Coronary artery (tissue), 2 donors: ENCODE measurements at places on chromosomes 11 and 22.

DNA sequence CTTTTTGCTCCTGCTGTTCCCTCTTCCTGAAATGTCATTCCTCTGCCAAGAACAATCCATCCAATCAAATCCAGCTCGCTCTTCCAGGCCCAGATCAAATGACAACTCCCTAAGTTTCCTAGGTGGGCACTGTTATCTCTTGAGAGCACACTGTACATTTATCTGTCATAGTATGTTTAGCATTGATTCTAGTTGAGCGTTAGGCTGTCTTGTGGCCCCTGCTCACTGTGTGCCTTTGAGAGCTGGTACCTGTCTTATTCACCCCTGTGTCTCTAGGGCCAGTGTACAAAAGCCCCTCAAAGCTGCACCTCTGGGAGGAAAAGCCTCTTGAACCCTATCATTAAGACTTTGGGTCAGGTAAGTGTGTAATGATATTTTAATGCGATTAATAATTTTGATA, 7.1 kb upstream of the LMO2 start:
- no peak for DNase-seq

GRCh38 chr11:5257296-5257695, 2.7 kb upstream of the HBG2 start:
- DNase-seq, result no peak

DNA sequence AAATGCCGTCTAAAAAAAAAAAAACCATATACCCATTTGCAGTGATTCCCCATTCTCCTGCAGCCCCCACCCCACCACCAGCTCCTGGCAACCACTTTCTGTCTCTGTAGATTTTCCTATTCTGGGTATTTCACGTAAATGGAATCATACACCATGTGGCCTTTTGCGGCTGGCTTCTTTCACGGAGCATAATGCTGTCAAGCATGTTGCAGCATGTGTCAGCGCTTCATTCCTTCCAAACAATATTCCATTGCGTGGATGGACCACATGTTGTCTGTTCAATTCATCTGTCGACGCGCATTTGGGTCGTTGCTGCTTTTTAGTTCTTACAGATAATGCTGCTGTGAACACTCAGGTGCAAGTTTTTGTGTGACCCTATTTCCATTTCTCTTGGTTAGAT, 14.8 kb upstream of the EMID1 start:
- DNase-seq, result no peak

DNA sequence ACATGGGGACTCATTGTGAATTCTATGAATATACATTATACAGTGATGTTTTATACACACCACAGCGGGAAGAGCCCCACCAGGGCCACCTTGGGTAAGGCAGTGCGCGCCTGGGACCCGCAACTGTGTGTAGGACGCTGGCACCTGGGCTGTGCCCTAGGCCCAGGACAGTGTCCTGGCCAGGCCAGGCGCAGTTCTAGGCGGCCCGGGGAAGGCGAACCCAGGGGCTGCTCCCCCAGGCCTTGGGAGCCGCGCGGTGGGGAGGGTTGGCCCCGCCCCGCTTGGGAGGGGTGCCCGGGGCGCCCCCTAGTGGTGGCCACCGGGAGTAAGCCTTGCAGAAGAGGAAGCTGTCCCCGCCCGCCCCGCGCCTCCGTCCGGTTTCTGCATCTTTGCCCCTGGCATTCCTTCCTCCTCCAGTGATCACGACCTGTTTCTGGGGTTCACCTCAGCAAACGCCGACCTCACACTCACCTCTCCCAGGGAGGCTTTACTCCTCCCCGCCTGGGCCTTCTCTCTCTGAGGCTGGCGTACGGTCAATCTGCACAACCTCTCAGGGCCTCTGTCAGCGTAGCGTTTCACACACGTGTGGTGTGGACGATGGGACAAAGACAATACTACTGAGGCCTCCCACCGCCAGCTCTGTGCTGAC, 9.5 kb upstream of the EHD1 start:
- DNase-seq, result no peak

DNA sequence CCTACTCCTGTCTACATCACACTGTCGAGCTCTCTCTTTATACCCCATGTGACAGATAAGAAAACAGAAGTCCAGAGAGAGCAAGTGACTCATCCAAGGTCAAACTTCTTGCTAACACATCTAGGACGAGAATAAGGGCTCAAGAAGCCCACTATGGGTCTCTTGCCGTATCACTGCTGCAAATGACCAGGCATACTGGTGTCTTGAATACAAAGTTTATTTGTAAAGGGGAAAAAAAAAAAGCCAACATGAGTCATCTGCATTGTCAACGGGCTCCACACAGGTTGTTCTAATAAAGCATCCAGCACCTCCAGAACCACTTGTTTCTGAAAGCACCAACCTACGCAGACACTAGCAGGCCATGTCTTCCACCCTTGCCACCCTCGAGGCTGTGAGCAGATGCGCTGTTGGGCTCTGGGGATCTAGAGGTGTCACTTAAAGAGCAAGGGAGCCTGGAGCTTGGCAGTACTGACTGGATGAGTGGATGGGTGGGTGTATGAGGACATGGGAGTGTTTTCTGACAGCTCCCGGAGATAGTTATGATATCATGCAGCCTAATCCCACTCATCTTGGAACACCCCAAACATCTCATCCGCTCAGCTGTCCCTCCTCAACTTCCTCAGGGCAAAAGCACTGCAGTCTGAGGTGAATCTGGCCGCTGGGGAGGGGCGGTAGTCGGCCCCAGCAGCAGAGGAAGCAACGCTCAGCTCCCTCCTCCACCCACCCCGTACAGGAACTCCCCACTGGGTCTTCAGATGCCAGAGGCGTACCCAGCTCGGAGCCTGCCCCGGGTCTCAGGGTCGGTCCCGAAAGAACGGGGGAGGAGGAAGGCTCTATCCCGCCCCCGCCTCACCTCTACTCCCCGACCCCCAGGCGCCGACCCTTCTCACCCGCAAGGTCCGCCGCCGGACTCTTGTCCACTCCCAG, 1.0 kb downstream of the SMCO4 start:
- no peak for DNase-seq

DNA sequence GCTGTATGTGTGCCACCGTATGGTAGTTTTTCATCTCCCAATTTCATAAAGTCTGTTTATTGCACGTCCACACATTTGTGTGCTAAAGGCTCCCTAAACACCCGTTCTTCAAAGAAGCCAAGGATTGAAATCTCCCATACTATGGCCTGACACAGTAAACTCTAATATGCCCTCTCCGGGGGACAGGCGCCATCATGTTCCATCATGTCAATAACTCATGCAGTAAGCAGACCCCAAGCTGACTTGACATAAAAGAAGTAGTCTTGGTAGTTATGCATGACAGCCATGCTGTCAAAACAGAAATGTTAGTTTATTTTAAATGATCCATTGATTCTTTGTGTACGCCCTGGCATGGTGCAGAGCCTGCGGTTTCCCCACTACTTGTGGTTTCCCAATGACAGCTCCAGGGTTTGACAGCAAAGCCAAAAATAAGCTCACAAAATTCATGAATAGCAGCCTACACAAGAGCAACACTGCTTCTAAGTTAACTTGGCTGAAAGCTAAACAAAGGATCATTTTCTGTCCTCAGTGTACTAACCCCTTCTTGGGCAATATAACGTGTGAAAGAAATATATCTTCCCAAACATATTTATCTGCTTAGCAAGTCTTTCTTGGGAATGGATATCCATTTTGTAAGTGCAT, 56.5 kb upstream of the CABP7 start:
- DNase-seq, result no peak

GRCh38 chr11:47955061-47955755, 25.2 kb upstream of the PTPRJ start:
- no peak for DNase-seq

GRCh38 chr11:78535920-78536319, 38.7 kb downstream of the NARS2 start:
- DNase-seq, result no peak

DNA sequence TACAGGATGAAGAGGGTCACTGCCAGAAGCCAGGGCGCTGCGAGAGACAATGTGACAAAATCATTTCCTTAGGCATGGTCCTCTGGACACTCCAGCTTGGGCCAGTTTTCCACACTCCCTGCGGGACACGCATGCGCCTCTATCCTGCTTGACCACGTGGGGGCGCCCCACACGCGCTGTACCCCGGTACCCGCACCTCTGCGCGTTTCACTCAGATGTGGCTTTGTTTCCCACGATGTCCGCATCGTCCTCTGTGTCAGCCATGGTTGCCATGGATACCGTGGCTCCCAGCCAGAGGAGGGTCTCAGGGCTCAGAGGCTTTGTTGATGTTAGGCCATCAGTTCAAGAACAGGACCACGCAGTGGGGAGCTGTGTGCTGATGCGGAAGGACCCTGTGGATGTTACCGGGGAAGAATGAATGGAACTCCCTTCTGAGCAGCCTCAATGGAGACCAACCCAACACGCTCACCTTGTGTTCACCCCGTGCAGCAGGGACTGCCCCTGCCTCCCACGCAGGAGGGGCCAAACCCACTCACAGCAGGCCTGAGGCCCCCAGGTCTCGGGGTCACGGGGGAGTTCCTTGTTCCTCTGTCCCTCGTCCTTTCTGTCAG, 101.1 kb upstream of the SLC22A12 start:
- DNase-seq, result no peak

DNA sequence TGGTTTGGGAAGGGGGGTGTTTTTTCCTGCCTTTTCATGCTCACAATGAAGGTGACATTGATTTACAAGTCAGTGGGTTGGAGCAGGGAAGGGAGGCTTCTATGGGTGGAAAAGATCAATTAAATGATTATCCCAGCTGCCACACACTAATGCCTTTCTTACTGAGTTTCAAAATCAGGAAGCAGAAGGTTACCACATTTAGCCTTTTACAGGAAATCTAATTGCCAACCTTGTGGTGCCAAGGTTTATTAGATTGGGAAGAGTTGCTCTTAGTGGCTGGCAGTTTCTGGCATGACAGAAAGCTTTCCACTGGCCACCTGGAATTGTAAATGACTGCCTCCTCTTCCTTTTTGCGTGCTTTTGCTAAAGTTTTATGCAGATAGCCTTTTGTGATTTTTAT, 98.7 kb downstream of the NAV2 start:
- DNase-seq, result no peak

DNA sequence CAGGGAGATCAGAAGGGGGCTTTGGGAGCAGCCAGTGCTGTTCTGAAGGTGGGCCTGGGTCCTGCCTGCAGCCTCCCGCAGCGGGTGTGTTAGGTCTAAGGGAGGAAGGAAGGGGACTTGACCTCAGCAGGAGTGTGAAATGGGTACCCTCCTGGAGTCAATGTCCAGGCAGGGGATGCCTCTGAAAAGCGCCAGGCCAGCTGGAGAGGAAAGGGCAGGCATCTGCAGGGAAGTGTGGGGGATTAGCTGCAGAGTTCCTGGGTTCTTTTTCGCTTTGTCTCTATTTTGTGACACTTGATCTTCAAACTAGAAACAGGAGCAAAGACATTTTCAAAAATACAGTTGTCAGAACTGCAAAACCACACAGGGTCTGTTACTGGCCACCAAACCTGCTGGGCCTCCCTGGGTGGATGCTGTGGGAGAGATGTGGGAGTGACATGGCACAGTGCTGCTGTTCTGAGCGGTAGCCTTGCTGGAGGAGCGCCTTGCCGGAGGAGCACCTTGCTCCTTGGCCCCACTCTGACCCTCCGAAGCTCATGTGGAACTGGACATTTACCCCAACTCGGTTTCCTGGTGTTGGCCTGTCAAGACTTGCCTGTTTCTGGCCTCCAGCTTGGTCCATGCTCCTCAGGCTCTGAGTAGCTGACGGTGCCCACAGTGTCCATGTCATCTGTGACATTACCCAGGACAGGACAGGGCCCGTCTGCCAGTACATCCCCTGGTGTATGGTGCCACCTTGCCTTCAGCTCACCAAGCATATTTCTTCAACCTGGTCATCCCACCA, 25.9 kb downstream of the MED15 start:
- no peak for DNase-seq

- DNase-seq, result no peak
These were observed 75.3 kb downstream of the BCR start for GRCh38 chr22:23255506-23256170.

GRCh38 chr11:94958121-94958696, 15.1 kb downstream of the CWC15 start:
- no peak for DNase-seq

DNA sequence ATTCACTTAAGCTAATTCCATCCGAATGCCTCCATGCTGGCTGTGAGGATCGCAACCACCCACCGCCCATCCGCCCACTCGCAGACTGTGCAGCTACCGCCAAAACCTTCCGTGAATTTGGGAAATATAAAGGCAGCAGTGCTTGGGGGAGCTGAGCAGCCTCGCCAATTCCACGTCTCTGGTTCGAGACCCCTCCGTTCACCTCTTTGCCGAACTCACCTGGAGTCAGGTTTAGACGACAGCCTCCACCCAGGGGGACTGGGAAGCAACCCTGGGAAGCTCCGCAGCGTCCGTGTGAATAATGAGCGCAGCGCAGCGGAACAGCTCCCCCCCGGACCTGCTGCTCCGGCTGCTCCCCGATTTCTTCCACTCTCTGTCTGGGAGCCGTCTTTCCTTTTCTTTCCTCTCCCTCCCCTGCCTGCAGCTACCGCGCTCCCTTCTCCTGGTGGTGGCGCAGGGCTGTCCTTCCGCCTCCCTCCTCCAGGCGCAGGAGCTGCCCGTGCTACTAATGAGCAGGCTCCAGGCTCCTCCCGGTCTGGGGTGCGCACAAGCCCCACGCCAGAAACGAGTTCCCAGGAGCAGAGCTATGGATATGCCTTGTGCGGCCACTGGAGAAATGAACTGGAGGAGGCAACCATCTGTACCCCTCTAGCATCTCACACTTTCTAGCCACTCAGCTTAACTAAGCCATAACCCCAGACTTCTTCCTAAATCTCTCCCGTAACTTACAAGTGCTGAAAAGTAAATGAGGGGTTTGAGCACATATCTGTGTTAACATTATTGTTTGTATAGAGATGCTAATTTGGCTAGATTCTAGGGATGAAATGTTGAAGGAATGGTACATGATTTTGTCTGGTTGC, 107.3 kb downstream of the XKR3 start:
- DNase-seq, result no peak

GRCh38 chr22:44574057-44574639, 76.1 kb upstream of the RTL6 start:
- DNase-seq, result no peak

DNA sequence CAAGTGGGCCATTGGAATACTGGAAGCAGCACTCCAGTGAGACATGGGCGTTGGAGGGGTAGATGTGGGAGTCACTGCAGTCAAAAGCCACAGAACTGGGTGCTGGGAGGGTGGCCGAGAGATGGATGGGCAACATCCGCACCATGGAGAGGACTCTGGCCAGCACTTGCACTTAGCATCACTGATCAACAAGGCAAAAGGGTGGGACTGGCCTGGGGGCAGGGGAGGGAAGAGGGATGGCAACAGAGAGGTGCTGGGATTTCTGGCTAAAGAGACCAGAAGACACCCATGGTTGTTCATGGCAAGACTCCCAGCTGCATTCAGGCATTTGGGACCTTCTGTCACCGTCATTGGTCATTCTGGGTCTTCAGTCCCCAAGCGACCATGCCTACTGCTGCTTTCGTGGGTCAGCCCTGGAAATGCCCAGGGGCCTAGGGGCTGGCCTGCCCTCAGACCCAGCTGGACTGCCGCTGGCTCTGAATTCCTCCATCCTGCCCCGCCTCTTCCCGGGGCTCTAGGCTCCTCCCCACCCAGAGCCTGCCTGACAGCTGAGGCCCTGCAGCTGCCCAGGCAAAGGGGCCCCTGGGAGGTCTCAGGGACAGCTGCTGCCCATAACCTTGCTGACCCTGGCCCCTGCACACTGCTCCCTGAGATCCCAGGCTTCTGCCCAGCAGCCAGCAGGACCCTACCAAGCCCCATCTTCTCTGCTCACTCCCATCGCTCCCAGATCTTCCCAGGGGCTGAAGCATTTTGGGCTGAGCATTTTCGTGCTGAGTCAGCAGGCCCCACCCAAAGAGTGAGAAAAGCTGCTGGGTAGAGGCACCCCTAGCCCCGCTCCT, 13.0 kb upstream of the CDC42EP2 start:
- no peak for DNase-seq

GRCh38 chr11:45210846-45211245, 64.4 kb downstream of the PRDM11 start:
- DNase-seq, result no peak
